ENCODE measurements at places on chromosomes 7 and 10.

DNA sequence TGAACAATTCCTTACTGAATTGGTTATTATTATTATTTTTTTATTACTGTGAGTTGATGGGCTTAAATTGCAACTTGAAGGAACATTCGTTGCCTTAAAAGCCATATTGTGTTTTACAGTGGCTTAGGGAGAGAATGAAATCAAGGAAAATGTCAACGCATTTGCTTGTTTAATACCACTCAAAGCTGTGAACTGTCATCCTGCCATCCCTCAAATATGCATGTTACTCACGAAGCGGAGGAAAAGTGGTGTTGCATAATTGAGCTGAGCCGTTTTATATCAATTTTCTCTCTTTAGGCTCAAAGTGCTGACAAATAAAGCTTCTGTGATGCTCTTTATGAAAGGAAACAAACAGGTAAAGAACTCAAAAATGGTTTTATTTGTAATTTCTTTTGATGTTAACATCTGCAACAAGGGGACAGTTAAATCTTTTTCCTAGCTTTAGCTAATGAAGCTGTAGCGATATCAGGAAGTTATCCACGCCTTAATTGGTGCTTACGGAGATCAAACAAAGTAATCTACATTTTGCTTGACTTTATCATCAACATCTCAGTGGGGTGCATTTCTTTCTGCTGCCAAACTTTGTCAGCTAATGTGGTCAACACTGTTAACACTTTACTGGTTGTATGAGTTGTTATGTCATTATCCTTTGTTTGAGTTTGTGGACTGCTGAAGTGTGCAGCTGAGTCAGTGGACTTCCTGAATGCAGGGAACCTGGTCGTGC lies 33.1 kb downstream of the GLRX3 start:
- no peak for DNase-seq

- no peak for DNase-seq
Measured at GRCh38 chr10:116669832-116670644, 49.3 kb downstream of the PNLIPRP2 start.

- no peak for DNase-seq
Measured at GRCh38 chr10:3239066-3239919, 66.7 kb upstream of the PITRM1 start.

DNA sequence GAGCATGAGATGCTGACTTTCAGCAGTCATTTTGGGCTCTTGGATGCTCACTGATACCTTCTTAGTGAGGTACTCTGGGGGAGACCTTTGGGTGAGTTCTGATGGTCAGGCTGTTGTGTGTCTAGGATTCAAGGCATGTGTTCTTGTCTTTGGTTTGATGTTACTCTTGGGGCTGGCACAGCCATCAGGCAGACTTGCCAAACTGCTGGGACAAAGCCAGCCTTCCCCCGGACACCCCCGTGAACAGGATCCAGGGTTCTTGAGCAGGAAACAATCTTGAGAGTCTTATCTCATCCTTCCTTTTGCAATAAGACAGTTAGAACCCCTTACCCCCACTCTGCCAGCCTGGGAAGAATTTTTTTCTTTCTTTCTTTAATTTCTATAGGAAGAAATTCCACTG lies 42.2 kb downstream of the SUFU start:
- DNase-seq: no peak

- DNase-seq: no peak
Measured at GRCh38 chr7:42197451-42197850, 39.6 kb downstream of the GLI3 start.

- no peak for DNase-seq
Measured at GRCh38 chr10:28627102-28627501, 50.2 kb upstream of the BAMBI start.

GRCh38 chr10:46301056-46301645 lies 14.4 kb downstream of the ANTXRL start:
- no peak for DNase-seq

DNA sequence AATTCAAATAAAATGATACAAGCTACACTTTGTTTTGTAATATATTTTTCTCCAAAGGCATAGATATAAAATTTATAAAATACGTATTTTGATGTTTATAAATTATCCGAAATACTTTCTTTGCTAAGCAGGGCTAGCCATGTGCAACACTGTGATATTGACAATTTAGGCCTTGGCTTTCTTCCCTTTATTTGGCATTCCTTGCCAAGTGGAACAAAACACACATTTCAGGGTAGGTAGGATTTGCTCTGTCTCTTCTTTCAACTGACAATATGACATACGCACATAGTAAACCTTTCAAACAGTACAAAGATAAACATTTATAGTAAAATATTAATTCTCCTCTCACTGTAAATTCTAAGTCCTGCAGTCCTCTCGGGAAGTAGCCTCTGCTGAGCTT lies 103.3 kb upstream of the POT1 start:
- no peak for DNase-seq

- DNase-seq: no peak
Measured at GRCh38 chr10:116521424-116522290, 24.1 kb upstream of the PNLIP start.

Data from NCI-H1105 (cell line).